ENCODE measurements at places on chromosomes 2 and 18.
A peak's percentile ranks its signal among the peaks of the same experiment; 100 is the strongest.

GRCh38 chr2:167451496-167452289, 563.4 kb downstream of the XIRP2 start:
- DNase-seq: no peak

DNA sequence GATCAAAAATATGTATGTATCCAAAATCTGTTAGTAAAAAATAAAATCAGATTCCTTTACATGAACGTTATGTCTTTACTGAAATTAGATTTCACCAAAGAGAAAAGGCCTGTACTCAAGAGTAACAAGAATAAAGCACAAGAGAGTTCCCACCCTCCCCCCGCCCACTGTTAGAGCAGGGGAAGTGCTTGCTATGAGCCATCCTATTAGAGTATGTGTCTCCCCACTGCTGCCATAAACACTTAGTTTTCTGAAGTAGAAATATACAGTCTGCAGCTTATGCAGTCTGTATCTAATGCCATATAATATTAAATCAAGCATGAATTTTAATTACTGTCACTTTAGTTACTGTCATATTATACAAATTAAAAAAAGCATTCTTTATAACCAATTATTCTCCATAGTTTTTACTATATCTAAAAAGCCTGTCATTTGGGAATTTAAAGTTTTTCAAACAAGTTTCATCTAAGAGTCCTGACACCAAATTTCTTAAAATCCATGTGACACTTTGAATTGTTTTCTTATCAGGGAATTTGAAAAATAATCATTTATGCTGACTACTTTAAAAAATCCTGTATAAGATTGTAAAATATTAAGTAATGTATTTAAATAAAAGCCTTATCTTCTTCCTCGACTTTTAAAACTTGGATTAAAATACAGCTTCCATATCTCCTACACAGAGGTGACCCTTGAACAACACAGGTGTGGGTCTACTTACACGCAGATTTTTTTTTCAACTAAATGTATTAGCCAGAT, 51.8 kb upstream of the GPR75 start:
- no peak for DNase-seq

GRCh38 chr2:205011031-205011430, 465.8 kb downstream of the PARD3B start:
- DNase-seq: no peak

DNA sequence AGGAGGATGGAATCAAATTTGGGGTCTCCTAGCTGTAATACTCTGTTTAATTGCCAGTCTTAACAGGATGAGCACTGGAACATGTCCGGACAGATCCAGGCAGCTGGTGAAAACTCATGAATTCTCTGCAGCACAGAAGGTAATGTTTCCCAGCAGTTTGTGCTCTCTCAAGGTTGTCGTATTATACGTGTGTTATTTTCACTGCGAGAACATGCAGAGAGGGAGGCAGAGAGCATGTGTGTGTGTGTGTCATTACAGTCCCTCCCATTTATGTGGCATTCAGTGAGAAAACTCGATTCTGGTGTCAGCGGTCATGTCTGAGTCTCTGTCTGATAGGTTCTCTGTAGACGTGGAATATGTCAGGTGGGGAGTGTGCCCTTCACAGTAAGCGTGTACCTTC, 150.2 kb upstream of the POU3F3 start:
- no peak for DNase-seq

DNA sequence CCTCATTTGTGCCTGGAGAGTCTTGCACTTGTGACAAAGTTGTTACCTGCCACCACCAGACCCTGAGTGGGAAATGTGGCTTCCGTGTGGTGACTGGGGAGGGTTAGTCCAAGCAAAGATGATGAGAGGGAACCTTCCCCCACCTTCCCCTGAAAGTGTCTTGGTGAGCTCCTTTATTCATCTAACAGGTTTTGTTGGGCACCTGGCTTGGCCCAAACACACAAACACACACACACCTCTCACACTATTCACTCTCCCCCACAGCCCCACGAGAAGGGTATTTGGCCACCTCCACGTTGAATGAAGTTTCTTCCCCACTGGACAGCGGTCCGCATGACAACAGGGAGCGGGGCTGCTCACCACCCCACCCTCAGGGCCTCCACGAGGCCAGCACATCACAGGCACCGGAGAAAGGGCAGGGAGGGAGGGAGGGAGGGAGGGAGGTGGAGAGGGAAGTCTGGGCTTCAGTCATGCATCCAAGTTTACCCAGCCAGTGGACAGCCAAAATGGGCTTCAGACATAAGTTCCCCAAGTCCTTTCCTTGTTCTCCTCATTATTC, 1.4 kb downstream of the CIB4 start:
- no peak for DNase-seq

DNA sequence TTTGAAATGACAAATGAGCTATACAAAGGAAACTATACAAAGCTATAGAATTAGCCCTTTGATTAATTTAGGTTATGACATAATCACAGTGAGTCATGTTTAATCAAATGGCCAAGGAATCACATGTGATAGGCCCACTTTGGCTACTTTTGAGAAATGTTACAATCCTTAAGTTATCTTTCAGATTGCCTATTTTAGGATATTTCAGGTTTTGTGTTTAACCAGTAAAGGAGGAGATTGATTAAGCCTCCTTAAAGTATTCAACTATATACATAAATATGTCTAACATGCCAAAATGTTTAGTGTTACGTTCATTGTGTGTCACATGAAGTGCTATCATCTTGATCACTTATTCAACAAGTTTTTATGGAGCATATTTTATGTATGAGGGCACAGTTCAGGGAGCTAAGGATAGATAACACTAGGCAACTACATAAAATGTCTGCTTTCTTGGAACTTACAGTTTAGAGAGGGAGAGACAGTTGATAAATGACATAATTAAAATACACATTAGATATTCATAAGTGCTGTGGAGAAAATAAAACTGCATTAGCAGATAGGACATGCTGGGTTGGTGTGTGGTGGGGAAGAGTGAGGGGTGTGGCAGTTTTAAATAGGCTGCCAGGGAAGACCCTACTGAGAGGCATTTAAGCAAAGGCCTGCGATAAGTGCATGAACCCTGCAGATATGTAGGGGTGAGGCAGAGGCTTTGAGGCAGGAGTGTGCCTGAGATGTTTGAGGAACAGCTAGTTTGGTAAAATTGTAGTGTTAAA, 77.2 kb downstream of the LTBP1 start:
- no peak for DNase-seq

DNA sequence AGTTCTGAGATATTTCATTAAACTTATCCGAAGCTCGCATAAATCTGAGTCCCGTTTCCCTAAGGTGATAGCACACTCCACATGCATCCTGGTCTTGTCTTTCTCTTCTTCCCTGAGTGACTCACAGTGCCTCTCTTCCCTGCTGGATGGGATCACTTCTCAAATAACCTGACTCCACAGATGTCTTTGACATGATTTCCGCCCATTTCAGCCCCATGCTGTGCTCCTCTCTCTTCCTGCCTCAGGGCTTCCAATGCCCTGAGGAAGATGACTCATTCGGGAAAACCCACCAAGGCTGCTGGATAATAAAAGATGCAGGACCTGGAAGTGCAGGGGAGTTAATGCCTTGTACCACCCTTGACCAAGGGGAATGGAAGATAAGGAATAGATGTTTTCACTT, 441.7 kb upstream of the SOX11 start:
- DNase-seq: no peak

GRCh38 chr2:214816008-214816533, 6.6 kb upstream of the BARD1 start:
- no peak for DNase-seq

DNA sequence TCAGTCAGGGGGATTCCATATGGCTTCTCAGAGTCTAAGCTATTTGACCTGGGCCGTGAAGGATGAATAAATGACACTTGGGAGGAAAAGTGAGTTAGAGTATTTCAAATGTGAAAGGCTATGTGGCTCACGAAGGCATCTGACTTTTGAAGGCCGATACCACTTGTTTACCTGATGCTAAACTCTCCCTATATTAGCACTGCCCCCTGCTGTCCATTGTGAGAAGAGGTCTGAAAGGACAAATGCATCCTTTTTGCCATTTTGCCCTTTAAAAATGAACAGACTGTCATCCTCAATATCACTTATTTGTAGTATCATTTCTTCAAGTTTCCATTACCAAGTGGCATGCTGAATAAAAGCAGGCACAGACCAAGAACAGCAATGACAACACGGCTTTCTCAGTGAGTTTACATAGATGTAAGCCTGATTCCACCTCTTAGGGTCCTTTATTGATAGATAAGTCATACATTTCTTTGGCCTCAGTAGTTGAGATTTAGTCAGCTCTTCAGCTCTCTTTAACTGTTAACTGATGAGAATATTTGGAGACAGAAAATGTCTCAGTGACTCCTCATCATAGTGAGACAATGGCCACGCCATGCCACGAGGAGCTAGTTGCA, 40.1 kb downstream of the DOCK10 start:
- peak; percentile 22 for DNase-seq

GRCh38 chr2:206415618-206416243, 27.6 kb upstream of the ADAM23 start:
- DNase-seq: no peak

- DNase-seq: no peak
These were observed 133.5 kb downstream of the GLI2 start for GRCh38 chr2:120869036-120869729.

DNA sequence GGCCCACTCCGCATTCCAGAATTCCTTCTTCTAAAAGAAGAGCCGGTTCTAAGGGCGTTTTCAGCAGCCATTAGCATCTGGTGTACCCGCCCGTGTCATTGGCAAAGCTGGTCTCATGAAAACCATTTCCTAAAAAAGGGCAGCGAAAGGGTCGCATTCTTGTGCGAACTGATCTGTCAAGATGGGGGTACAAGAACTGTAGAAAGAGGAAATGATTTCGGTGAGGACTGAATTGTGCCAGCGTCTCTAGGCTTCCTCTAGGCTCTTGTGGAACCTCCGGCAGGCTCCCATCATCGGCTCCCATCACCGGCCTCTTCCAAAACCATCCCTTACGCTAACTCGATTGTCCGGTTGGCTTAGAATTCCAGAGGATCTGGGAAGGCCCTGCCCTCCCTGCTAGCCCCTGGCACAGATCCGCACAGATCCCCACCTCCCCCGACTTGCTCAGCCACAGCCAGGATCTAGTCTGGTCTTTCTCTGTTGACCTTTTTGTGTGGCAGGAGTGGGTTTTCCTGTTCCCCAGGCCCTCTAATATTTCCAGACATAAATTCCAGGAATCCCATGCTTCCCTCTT, 1.3 kb downstream of the RAB31 start:
- DNase-seq: no peak

DNA sequence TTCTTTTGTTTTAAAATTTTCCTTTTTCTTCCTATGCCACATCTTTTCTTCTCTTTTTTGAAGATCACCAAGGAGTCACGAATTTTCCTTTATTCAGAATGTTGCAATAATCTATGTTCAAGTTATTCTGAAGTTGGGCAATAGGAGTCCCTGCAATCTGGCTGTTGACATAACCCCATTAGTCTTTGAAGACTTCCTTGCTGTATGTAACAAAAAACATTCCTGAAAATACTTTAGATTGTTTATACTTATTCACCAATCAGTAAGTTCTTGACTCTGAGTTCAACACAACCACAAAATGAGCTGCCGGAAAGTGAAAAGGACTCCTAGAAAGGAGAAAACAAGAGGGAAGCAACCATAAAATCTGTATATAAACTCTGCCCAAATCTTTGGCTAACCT, 62.8 kb downstream of the TMEM237 start:
- no peak for DNase-seq

DNA sequence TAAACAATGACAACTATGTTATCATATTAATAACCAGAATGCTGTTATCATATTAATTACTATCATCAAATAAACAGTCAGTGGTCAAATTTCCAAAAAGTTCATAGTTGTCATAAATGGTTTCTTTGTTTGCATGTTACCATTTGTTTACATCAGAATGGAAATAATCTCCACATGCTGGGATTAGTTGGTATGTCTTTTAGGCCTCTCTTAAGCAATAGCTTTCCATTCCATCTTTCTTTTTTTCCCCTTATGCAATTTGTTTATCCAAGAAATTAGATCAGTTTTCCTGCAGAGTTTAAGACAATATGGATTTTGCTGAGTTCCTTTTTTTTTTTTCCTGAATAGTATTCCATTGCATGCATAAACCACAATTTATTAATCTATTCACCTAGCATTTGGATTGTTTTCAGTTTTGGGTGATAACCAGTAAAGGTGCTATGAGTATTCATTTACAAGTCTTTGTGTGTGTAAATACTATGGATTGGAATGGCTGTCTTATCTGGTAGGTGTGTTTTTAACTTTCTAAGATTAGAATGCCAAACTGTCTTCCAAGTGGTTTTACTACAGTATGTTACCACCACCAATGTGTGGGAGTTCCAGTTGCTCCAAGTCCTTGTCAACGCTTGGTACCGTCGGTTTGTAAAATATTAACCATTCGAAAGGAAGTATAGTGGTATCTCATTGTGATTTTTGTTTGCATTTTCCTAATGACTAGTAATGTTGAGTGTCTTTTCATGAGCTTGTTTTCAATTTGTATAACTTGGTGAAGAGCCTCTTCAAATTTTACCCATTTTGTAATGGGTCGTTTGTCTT, 33.3 kb upstream of the TXNDC2 start:
- DNase-seq: no peak

GRCh38 chr2:42092084-42092996, 44.5 kb downstream of the PKDCC start:
- no peak for DNase-seq

DNA sequence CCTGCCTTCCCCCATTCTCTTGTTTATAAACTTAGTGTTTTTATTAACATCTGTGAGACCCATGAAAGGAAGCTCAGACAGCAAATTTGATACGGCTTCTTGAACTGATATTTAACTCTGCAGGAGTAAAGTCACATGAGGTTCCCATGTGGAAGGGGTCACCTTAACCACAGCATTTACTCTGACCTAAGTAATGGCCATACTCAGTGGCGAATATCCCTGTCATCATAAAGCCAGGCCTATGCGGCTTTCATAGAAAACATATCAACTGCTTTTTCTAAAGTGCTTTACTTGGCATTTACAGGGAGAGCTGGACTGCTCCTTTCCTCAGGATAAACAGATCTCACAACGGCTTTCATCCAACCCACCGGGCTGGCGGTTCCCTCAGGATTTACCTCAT, 9.0 kb downstream of the REG1A start:
- no peak for DNase-seq

- no peak for DNase-seq
These were observed 49.8 kb downstream of the SLC66A2 start for GRCh38 chr18:79901665-79902064.

DNA sequence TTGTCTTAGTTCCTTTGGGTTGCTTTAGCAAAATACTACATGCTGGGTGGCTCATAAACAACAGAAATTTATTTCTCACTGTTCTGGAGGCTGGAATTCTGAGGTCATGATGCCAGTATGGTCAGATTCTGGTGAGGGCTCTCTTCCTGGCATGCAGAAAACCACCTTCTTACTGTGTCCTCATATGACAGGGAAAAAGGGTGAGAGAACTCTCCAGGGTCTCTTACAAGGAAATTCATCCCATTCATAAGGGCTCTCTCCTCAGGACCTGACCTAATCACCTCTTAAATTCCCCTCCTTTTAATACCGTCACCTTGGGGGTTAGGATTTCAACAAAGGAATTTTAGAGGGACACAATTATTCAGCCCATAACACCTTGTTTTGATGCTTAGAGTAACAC, 243.1 kb upstream of the TNP1 start:
- no peak for DNase-seq

GRCh38 chr2:212154477-212154878, 384.1 kb downstream of the ERBB4 start:
- no peak for DNase-seq

GRCh38 chr2:7037340-7038333, 120.4 kb downstream of the RNF144A start:
- DNase-seq: no peak

GRCh38 chr2:26942543-26943295, 27.7 kb upstream of the MAPRE3 start:
- DNase-seq: peak; percentile 41

Measured in stimulated activated CD8-positive, alpha-beta memory T cell treated with anti-CD3 and anti-CD28 coated beads, Interleukin-7, amount 100 ng/mL, for 1 hour (primary cell).